ENCODE measurements at places on chromosomes 3 and 15.

- no peak for DNase-seq
These were observed 35.3 kb downstream of the DET1 start for GRCh38 chr15:88511161-88511560.

- no peak for DNase-seq
These were observed 332.0 kb upstream of the RASGRP1 start for GRCh38 chr15:38896647-38897046.

- DNase-seq, result no peak
These were observed 210.0 kb upstream of the TOPAZ1 start for GRCh38 chr3:44031387-44032380.

DNA sequence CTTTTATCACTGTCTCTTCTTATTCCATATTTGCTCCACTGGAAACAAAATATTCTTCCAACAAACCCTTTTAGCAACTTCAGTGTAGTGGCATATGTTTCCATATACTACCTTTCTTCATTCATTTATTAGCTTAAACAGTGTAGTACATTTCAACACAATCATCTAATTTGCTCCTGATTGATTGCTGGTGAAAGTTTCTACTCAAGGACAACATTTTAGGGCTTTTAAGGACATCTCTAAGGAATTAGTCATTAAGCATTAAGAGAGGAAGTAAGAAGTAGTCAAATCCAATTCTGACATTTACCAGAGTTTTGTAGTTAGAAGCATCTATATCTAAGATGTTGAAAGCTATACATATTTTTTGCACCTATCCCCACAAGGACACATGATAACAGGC is 55.8 kb downstream of the RSRC1 start:
- no peak for DNase-seq

GRCh38 chr15:56877255-56877970 is 41.0 kb upstream of the TCF12 start:
- no peak for DNase-seq

DNA sequence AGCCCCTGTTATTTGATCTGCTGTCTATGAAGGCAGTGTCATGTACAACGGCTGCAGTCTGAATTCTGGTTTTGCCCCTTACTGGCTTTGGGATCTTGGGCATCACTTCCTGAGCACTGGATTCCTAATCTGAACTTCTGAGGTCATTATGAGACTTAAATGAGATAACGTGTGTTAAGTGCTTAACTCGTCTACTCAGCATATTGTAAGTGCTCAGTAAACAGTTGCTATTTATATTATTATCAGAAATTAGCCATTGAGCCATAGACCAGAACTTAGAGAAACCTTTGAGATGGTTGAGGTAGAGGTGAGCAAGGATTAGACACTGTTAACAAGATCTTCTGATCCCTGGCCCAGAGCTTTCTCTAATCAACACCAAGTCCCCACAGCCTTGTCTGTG is 284.1 kb upstream of the ONECUT1 start:
- no peak for DNase-seq

DNA sequence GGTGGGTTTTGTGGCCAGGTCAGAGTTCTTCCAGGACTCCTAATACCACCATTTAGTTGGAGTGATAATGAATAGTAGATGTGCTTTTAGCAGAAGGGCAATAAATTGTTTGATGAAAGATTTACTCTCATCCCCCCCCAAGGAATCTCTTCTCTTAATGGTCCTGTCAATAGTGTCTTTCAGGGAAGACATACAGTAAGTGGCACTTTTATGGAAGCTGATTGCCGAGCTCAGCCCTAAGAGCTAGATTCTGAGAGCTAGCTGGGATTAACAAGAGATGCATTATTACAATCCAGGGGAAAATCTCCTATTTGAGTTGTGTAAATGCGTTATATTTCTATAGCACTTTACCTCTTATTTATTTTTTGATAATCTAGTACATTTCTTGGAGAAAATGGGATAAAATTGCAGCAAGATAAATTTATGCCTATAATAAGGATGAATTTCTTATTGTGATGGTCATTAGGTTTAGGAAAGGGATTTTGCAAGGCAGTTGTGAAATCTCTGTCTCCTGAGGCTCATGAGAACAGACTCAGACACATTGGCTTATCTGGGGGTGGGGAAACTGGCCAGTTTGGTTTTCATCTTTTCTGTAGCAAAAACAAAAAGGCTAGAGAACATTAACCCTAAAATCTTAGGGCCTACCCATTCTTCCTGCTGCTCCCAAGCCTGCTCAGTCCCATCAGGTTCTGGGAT is 41.6 kb upstream of the CLSTN2 start:
- DNase-seq, result no peak

DNA sequence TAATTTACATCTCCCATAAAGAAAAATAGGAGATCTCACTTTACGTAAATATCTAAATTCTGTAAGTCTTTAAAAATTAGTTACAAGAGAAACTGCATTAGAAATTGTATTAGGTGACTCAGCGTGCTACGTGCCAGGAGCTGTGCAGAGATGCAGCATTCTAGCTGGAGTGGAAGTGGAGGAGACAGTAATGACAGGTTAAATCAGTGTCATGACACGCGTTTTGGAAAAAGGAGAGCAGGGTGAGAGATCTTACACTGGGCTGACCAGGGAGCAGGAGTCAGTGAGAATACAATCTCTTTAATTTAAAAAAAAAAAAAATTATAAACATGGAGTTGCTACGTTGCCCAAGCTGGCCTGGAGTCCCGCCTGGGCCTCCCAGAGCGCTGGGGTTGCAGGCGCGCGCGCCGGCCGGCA is 635 bp downstream of the TUBGCP5 start:
- peak; percentile 53 for DNase-seq

- no peak for DNase-seq
These were observed 6.5 kb downstream of the ALAS1 start for GRCh38 chr3:52204337-52205073.

DNA sequence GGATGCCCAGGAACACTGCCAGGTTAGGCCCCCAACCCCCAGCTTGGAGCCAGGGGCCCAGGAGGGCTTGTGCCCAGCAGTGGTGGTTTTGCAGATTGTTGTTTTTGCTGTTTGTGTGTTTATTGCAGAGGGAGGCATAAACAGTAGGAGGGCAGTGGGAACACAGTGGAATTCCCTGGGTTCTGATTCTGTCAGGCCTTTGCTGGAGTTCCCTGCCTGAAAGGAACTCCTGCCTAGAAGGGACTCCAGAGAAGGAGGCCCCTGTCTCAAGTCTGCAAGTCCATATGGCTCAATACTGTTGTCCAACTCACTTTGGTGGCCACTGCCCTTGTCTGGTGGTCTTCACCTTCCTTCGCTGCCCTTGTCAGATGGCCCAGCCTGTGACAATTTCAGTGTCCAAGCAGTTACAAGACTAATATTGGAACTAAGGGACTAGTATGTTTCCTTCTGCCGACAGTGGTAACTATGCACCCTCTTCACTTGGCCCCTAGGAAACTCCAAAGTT is 47.4 kb upstream of the RAB6B start:
- DNase-seq, result no peak

DNA sequence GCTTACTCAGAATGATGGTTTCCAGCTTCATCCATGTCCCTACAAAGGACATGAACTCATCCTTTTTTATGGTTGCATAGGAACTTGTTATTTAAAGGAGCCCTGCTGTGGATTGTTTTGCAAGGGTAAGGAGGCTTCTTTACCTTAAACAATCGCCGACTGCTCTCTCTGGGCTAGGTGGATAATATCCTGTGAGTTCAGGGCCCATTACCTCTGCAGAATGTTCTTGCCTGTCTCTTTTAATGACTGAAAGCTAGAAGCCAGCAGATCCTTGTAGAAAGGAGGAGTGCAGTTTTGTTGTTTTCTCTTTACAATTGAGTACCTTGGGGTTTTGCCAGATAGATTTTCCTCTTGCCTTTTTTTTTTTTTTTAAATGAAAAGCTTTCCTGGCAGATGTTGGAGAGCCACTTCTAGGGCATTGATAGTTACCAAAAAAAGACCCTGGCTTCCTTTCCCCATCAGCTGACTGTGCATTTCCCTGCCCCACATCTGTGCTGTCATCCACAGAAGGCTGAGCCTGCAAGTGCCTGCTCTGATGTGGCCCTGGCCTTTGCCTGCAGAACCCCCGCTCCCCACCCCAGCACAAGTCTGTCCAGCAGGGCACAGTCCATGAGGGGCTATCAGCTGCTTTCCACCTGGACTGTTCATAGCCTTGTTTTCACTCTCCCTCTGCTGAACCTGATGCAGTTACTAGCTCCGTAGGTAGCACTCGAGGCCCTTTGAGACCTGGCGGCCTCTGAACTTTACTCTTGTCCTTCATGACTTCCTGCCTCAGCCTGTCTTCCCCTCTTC is 113.1 kb downstream of the CHCHD6 start:
- no peak for DNase-seq

GRCh38 chr3:27253391-27253790 is 115.8 kb downstream of the NEK10 start:
- DNase-seq, result no peak

DNA sequence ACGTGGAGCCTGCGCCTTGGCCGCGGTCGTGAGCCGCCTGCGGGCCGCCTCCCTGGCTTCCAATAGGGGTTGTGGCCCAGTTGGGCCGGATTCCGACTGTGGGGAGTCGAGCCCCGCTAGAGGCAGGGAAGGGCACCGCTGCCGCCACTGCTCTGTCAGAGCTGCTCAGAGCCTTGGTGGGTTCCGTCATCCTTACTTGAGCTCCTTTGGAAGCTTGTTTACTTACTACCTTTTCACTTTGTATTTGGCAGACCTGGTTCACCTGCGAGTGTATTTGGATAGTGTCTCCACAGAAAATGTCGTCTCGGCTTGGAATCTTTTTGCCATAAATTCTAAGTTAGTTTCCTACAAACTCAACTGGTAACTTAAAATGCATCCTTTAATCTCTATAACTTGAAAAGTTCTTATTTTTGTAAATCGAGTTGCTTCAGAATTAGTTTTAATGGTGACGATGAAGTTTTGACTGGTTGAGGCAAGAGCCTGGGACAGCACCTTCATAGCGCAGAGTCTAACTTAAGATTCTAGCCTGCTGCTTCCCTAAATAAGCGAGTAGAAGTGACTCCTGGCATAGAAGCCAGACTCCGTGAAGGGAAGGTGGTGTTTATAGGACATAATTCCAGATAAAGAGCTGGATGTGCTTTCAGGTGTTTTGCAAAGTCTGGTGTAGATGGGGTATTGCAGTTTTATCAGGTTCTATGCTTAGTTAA is 800 bp downstream of the DAG1 start:
- peak; percentile 32 for DNase-seq

DNA sequence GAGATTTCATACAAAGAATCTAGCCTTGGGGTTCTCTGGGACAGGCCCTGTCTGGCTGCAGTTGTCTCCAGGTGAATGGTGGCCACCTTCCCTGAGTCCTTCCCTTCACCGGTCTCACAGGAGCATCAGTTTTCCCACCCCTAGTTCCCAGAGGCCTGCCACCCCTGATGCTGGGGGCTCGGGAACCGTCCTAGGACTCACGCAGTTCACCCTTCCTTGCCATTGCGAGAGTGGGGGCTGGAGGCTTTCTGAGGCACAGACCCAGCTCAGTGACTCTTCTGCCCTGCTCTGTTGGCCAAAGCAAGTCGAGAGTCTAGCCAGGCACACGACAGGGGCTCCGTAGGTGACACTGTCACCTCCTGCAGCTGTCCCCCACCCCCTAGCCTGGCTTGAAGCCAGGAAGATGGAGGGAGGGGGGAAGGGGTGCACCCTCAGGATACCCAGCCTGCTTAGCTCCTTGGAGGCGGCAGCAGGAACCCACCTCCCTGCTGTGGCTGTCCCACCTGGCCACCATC is 130.3 kb downstream of the NUP210 start:
- no peak for DNase-seq

DNA sequence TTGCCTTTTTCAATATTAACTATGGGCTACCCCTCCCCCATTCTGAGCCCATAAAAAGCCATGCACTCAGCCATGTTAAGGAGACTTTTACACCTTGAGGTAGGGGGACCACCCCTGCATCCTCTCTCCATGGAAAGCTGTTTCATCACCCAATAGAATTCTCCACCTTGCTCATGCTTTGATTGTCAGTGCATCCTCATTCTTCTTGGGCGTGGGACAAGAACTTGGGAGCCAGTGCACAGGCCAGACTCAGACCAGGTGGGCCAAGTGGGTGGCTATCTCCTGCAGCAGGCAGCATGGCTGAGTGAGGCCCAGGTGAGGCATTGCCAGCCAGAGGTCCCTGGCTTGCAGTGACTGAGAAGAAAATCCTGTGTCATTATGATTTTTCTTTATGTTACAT is 357.4 kb upstream of the CDIN1 start:
- DNase-seq, result no peak

GRCh38 chr3:15292765-15293522 is 39.4 kb downstream of the SH3BP5 start:
- no peak for DNase-seq

DNA sequence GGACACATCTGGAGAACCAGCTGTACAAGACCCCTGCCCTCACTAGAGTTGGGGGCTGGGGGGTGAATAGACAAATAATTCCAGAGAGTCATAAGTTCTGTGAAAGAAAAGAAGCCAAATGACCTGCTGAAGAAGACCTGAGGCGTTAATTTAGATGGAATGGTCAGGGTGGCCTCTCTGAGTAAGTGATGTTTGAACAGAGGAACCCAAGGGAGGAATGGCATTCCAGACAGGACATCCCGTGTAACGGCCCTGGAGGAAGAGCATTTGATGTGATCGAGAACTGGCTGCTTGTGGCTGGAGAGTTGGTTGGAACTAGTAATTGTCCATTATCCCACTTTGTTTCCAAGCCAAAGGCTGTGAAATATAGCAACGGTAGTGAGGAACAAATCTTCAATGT is 1.7 kb downstream of the NR2C2 start:
- DNase-seq, result no peak

DNA sequence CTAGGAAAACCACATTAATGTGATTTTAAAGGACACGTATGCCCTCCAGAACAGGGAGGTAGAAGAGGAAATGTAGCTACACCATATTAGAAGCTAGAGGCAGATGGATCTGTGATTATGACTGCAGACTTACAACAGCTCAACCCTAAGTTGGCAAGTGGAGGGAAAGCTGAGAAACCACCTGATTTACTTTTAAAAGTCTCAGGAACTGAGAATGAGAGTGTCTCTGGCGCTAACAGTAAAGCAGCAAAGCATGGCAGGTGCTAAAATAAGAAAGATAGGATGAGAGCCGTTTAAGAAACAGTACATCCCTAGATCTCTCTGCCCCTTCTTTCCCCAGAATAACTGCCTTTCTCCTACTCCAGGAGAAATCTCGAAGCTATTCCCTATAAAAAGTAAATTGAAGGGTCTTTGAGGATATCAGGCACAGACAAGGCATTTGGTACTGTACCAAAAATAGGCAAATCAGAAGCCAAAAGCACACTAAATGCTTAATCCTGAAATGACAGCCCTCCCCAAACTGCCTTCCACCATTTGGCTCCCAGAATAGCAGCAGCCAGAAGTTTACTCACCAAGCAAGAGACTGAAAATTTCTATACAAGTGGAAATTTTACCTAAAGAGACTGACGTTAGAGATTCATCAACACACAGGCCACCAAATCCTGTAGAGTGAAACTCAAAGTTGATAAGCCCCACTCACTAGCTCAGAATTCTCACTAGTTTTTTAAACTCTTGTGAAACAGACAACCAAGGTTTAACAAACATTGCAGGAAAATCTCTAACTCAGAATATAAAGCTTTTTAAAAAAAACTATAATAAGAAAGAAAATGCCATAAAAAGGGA is 34.3 kb upstream of the PARP14 start:
- no peak for DNase-seq

GRCh38 chr15:56969265-56969895 is 50.9 kb downstream of the TCF12 start:
- no peak for DNase-seq

GRCh38 chr15:35141743-35142471 is 56.8 kb upstream of the NANOGP8 start:
- no peak for DNase-seq

Data from KBM-7 (cell line).